ENCODE measurements at places on chromosomes 6 and 20.

- DNase-seq = no peak
These were observed 170.0 kb downstream of the FOXA2 start for GRCh38 chr20:22414305-22414742.

- DNase-seq = no peak
These were observed 383.6 kb downstream of the BCKDHB start for GRCh38 chr6:80489911-80490635.

DNA sequence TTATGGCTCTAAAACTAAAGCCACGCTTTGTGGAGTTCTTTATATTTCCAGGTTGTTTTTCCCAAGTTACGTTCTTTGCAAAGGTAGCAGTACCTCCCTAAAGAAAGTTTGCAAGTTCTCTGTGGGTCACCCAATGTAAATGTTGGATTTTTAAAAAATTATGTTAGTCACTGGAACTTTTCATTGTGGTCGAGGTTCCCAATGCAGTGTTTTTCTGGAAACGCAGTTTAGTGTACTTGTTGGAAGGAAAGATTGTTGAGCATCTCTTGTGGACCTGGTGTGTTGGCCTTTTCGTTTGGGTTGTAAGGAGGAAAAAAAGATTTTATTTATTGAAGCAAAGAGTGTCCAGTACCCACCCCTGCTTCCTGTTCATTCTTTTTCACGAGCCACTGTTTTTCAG, 1.4 kb downstream of the TOP1 start:
- no peak for DNase-seq

GRCh38 chr20:52843425-52843824, 128.7 kb upstream of the TSHZ2 start:
- no peak for DNase-seq

DNA sequence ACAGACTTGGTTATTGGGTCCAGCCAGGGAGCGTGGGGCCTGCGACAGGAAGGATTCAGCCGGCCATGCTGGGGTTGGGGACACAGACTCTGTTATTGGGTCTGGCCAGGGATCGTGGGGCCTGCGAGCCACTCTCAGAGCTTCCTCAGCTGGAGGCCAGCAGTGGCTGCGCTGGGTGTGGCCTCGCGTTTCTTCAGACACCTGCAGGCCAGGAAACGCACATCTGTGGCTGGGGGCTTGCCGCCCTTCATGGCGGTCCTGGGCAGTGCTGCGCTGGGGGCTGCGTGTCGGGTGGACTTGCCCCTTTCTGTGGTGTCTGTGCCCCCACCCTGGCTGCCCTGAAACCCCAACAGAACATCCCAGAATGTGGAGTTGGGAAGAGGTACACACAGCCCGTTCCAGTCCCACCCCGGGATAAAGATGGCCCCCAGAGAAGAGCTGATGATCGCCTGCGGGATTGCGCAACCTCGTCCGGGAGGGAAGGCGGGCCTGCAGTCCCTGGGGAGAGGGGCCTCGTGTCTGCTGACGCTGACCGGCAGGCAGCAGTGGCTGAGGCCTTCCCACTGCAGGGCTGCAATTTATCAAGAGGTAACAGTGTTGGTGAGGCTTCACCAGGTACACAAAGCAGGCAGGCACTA, 16.9 kb upstream of the MTG2 start:
- DNase-seq = no peak
